ENCODE measurements at places on chromosomes 5 and 9. TPM values are rescaled to one million over a fixed set of nuclear protein-coding genes. Genes with fewer than 3 reads are reported as not detected.

Gene CCL27
- total RNA-seq, result 0.88 TPM

Gene PCDHA4
- not detected for total RNA-seq

Gene FOXD4L4
- not detected for total RNA-seq

Gene SLC34A3
- total RNA-seq, result not detected

Gene FAXDC2
- total RNA-seq, result 6.4 TPM

Gene NR2F1
- 23.0 TPM for total RNA-seq

Gene MUSK
- total RNA-seq, result not detected

Gene IL13
- not detected for total RNA-seq

Gene ZNF618
- total RNA-seq, result 13.1 TPM

- H3K4me3 ChIP-seq, result no peak overlapping the region
- H3K27ac ChIP-seq, result no peak overlapping the region
- peaks cover 27% of the 10 kb centered on the region for H3K4me1 ChIP-seq
- H3K36me3 ChIP-seq, result peaks cover 56% of the 10 kb centered on the region
Observed at GRCh38 chr5:10712574-10713366, 48.3 kb downstream of the DAP start.

DNA sequence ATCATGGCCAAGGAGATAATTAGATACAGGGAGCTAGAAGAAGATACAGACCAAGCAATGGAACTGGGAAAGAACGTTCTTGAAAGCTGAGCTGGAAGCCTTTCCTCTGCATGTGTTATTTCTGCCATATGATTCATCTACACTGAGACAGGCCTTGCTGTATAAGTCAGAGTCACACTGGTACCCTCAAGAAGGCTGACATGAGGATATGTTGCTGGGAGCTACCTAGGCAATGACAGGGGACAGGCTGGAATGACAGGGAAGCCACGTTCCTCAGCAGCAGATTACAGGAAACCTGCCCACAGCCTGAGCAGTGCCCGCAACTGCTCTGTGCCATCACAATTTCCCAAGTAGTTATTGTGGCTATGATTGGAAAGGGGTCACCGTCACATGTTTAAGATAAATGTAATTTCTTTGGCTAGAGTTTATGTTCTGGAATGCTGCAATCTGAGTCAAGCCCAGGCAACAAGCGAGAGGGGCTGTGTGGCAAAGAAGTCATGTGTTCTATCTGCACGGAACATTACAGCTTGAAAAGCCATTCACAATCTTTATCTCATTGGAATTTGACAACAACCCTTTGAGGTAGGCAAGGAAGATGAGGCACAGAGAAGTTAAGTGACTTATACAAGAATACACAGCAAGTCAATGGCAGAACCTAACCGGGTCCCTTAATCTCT lies 108.2 kb downstream of the TTLL11 start:
- H3K27me3 ChIP-seq, result peaks cover 4% of the 10 kb centered on the region
- H3K4me3 ChIP-seq, result peak overlapping the region; percentile 50
- peaks cover 27% of the 10 kb centered on the region for H3K36me3 ChIP-seq

DNA sequence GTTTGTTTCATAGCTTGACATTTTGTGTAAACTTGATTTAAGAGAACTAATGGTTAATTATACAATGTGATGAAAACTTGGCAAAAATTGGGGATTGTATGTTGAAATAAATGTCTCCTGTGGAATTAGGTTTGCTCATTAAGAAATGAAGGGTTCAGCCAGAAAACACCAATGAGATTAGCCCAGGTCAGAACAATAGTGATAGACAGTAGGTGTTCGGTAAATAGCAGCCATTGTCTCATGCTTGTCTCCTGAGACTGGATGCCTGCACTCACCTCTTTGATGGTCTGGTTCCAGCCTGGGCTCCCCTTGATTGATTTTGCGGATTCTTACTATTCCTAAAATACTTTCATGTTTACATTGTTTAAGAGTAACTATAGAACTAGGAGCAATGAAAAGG lies 135.5 kb downstream of the FBN2 start:
- H3K36me3 ChIP-seq, result peaks cover 54% of the 10 kb centered on the region
- no peak overlapping the region for H3K4me3 ChIP-seq
- H3K4me1 ChIP-seq, result peaks cover 6% of the 10 kb centered on the region
- no peak for DNase-seq
- no peak overlapping the region for H3K27ac ChIP-seq

- peaks cover 26% of the 10 kb centered on the region for H3K4me1 ChIP-seq
- H3K27ac ChIP-seq, result no peak overlapping the region
- H3K36me3 ChIP-seq, result peaks cover 4% of the 10 kb centered on the region
- DNase-seq, result no peak
- H3K4me3 ChIP-seq, result no peak overlapping the region
Observed at GRCh38 chr9:94758880-94759279, 32.4 kb downstream of the AOPEP start.

DNA sequence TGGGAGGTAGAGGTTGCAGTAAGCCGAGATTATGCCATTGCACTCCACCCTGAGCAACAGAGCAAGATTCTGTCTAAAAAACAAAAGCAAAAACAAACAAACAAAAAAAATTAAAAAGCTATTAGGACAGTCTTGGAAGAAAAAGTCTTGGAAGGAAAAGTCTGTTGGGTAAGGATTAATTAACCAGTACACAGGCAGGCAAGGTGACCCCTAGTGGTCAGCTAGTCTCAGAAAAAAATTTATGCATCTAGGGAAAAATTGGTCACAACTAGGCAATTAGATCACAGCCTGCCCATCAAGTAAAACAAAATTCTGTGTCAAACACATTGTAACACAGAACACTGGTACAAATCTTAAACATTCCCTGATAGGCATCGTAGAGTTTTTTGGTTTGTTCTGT lies 6.7 kb upstream of the ANKRD18B start:
- peak overlapping the region; percentile 83 for H3K27ac ChIP-seq
- peaks cover 35% of the 10 kb centered on the region for H3K4me1 ChIP-seq
- peaks cover 2% of the 10 kb centered on the region for H3K27me3 ChIP-seq
- DNase-seq, result peak; percentile 72
- peaks cover 12% of the 10 kb centered on the region for H3K36me3 ChIP-seq

DNA sequence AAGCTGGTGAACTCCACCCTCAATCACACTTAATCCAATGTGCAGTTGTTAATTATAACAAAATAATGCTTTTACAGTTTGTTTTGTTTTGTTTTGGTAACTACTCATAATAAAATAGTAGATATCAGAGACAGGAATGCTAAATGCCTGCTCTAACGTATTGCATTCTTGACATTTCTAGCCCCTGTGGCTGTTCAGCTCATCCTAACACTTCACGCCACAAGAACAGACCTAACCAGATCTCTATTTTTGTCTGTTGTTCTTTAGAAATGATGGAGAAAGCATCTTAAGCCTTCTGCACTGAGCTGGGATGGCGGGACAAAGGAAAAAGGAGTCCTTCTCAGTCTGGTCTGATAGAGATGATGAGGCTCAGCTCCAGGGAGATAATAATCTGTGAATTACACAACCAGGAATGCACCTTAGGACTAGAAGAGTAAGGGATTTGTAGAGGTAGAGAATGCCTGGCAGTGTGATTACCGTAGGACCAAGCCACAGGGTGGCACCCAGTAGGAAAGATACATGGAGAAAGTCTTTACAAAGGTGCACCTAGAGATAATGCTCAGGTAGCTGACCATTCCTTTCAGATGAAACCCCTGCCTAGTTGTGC lies 628.8 kb downstream of the PDE4D start:
- no peaks in the 10 kb centered on the region for H3K36me3 ChIP-seq
- H3K4me1 ChIP-seq, result no peaks in the 10 kb centered on the region
- no peak overlapping the region for H3K4me3 ChIP-seq
- H3K27me3 ChIP-seq, result peaks cover 4% of the 10 kb centered on the region

DNA sequence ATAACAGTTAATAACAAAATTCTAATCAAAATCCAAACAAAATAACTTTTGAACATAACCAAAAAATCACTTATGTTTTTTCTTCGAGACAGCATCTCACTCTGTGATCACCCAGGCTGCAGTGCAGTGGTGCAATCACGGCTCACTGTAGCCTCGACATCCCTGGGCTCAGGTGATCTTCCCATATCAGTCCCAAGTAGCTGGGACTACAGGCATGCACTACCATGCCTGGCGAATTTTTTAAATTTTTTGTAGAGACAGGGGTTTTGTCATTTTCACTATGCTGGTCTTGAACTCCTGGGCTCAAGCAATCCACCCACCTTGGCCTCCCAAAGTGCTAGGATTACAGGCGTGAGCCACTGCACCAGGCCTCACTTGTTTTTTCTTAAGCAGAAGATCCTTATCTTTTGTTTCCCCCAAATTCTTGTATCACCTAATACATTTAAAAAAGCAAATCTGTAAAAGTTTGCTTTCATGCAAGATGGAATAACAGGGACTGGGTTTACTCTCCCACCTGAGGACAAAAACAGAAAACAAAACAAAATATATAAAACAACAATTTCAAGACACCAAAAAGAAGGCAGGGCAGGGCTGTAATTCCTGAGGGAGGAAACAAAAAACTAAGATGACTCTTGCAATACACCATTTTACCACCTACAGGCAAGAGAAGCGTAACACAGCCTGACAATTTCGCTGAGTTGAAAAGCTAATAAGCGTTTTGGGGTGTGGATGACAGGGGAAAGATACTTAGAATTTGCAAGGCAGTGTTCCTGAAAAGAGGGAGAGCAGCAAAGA lies 71.4 kb downstream of the RAPGEF6 start:
- H3K27ac ChIP-seq, result no peak overlapping the region
- H3K4me3 ChIP-seq, result no peak overlapping the region
- no peaks in the 10 kb centered on the region for H3K27me3 ChIP-seq
- no peaks in the 10 kb centered on the region for H3K36me3 ChIP-seq
- peaks cover 7% of the 10 kb centered on the region for H3K4me1 ChIP-seq

- H3K36me3 ChIP-seq, result no peaks in the 10 kb centered on the region
- peaks cover 14% of the 10 kb centered on the region for H3K27me3 ChIP-seq
- no peak for DNase-seq
- H3K27ac ChIP-seq, result no peak overlapping the region
- H3K4me1 ChIP-seq, result peaks cover 10% of the 10 kb centered on the region
- H3K4me3 ChIP-seq, result no peak overlapping the region
Observed at GRCh38 chr9:113532809-113533190, 69.3 kb downstream of the RGS3 start.

DNA sequence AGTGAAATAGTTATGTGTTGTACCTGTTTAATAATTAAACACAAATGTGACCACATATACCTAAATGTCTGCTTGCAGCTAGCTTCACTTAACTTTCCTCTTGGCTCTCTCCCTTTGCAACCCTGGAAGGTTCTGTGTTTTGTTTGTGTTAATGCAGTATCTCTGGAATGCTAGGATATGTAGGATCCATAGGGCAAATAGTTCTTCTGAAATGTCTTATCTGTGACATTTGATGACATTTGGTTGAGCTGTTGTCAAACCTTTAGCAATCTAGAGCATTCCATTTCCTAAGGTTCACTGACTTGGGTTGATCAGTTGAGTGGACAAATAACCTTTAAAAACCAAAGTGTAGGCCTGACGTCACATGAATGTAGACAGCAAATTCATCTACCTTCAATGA lies 21.8 kb downstream of the CTNNA1 start:
- no peak overlapping the region for H3K4me3 ChIP-seq
- H3K4me1 ChIP-seq, result peaks cover 32% of the 10 kb centered on the region
- H3K27ac ChIP-seq, result no peak overlapping the region
- no peak for DNase-seq

DNA sequence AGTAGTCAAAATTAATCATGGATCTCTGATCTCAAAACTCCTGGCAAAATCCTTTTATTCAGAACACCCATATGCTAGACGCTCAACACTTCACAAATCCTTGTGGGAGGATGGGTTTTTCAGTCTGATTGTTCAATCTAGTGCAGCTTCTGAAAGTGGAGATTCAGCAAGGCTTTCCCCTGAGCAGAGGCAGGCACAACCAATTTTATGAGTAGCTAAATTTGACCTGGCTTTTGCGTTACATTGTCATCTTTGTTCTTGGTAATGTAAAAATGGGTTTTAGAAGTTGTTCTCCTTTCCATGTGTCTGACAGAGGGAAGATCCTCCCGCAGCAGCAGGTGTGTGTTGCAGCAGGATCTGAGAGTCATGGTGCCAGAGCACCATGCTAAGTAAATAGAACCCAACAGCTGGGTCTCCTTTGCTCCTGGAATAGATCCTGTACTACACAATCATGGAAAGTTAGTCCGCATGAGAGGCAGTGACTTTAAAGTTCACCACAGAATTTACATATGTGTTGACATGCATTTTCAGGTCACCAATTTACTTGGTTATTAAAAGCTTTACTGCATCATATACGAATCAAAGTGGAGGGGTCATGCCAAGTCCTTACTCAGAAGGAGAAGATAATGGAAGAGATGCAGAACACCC lies 70.1 kb upstream of the MEF2C start:
- DNase-seq, result no peak
- H3K36me3 ChIP-seq, result no peaks in the 10 kb centered on the region
- H3K27ac ChIP-seq, result no peak overlapping the region
- H3K4me3 ChIP-seq, result no peak overlapping the region
- H3K4me1 ChIP-seq, result peaks cover 6% of the 10 kb centered on the region

- H3K4me3 ChIP-seq, result peak overlapping the region; percentile 81
- no peaks in the 10 kb centered on the region for H3K36me3 ChIP-seq
- H3K4me1 ChIP-seq, result peaks cover 11% of the 10 kb centered on the region
- no peaks in the 10 kb centered on the region for H3K27me3 ChIP-seq
Observed at GRCh38 chr5:136466041-136466415, 100.7 kb upstream of the TRPC7 start.

DNA sequence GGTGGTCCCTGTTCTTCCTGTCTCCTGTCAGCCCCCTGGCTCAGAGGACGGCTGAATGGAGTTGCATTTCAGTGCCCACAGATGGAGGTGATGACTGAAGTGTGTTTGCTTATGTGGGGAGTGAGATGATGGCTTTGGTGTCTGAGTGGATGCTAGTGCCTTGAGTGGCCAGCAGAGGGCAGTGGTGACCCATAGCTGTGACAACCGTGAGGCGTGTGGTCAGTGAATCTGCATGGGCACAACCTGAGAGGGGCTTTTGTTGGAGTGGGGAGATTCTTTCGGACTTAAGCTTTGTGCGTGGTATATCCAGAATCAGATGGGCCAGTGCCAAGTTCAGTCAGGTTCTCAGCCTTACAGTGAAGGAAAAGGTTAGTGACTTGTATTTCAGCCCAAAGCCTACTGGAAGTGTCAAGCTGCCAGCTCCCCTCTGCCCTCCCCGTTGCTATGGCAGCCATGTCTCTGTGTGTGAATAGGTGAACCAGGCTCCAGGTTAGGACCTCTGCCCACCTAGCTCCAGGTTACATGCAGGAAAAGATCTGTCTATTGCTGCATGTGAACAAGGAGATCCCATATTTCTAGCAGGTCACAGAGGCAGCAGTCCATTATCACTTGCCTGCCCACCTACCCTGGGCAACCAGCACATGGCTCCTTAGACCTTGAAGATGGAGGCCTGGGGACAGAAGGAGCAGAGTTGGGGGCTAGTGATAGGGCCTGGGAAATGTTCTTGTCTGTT lies 14.7 kb upstream of the CXXC5 start:
- no peak overlapping the region for H3K4me3 ChIP-seq
- H3K27ac ChIP-seq, result peak overlapping the region; percentile 28

Data from HFFc6 (cell line).